Thyroid gland (tissue), 4 donors: ENCODE measurements at places on chromosomes 11 and 22. TPM values are rescaled to one million over a fixed set of nuclear protein-coding genes. Genes with fewer than 3 reads are reported as not detected.

The SULT4A1 gene
- not detected for total RNA-seq

The MYBPC3 gene
- total RNA-seq, result not detected

The GPR83 gene
- 9.4 TPM for total RNA-seq

The TSPAN18 gene
- 3.6 TPM for total RNA-seq

The GLYAT gene
- not detected for total RNA-seq

GRCh38 chr22:35629406-35630216, 12.5 kb upstream of the MB start:
- DNase-seq, result peak; percentile 85
- H3K4me3 ChIP-seq, result no peak overlapping the region
- peaks cover 15% of the 10 kb centered on the region for H3K4me1 ChIP-seq

GRCh38 chr11:70399681-70400112, 1.4 kb downstream of the CTTN start:
- peak; percentile 81 for DNase-seq
- peak overlapping the region; percentile 29 for H3K27ac ChIP-seq
- H3K27me3 ChIP-seq, result no peaks in the 10 kb centered on the region
- H3K36me3 ChIP-seq, result no peaks in the 10 kb centered on the region
- H3K4me3 ChIP-seq, result peak overlapping the region; percentile 97

DNA sequence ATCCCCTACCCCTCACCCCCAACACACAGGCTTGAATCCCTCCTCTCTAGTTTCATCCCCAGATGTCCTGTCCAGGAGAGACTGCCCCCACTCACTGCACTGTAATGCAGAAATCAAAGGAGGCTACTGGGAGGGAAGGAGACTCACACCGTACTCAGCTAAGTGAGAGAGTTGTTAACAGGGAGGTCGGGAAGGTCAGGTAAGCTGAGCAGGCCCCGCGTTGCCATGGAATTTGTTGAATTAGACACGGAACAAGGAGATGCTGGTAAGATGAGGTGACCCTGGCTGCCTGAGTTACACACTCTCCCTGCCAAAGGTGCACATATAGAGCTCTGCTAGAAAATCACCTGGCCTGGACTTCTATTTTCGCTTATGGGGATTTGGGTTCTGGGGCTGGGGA, 197.9 kb downstream of the NXPE2 start:
- DNase-seq, result no peak
- H3K27ac ChIP-seq, result no peak overlapping the region
- no peak overlapping the region for H3K4me3 ChIP-seq
- no peaks in the 10 kb centered on the region for H3K36me3 ChIP-seq

DNA sequence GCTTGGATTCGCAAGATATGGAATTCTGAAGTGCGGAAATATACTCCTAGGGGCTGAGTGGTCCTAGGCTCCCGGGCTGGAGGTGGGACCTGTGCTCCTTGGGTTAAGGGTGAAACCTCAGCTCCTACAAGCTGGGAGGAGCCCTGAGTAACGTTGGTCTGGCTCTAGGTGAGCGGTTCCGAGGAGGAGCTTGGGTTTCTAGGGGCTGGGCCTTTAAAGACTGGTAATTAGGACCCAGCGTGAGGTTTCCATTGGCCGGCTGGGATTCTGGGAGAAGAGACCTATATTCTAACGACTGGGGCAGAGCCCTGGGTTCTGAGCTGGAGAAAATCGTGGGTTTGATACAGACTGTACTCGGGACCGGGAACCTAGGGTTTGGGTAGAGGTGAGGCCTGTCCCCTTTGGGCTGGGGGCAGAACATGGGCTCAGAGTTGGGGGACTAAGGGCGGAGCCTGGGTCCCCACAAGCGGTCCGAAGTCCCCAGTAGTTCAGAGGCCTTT, 882 bp upstream of the MAP4K2 start:
- peaks cover 6% of the 10 kb centered on the region for H3K4me1 ChIP-seq
- no peak overlapping the region for H3K4me3 ChIP-seq
- no peaks in the 10 kb centered on the region for H3K27me3 ChIP-seq
- H3K27ac ChIP-seq, result peak overlapping the region; percentile 67

DNA sequence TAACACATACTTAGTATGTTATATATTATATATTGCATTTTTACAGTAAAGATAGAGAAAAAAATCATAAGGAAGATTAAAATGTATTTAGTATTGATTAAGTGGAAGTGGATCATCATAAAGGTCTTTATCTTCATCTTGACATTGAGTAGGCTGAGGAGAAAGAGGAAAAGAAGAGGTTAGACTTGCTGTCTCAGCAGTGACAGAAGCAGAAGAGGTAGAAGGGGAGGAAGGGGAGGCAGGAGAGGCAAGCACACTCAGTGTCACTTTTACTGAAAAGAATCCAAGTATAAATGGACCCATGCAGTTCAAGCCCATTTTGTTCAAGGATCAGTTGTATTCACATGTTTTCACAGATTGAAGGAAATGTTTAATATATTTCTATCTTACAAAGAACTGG, 69.7 kb downstream of the GAB2 start:
- H3K4me3 ChIP-seq, result no peak overlapping the region
- H3K4me1 ChIP-seq, result peaks cover 39% of the 10 kb centered on the region
- H3K27ac ChIP-seq, result no peak overlapping the region
- no peak for DNase-seq
- H3K36me3 ChIP-seq, result no peaks in the 10 kb centered on the region
